Activated CD4-positive, alpha-beta T cell treated with anti-CD3 and anti-CD28 coated beads, Interleukin-2, Interleukin-6, amounts not matched to agents 100 ng/mL and 50 ng/mL, durations not matched to agents 16 hours and 8 hours (primary cell): ENCODE measurements at places on chromosomes 3 and 15.

DNA sequence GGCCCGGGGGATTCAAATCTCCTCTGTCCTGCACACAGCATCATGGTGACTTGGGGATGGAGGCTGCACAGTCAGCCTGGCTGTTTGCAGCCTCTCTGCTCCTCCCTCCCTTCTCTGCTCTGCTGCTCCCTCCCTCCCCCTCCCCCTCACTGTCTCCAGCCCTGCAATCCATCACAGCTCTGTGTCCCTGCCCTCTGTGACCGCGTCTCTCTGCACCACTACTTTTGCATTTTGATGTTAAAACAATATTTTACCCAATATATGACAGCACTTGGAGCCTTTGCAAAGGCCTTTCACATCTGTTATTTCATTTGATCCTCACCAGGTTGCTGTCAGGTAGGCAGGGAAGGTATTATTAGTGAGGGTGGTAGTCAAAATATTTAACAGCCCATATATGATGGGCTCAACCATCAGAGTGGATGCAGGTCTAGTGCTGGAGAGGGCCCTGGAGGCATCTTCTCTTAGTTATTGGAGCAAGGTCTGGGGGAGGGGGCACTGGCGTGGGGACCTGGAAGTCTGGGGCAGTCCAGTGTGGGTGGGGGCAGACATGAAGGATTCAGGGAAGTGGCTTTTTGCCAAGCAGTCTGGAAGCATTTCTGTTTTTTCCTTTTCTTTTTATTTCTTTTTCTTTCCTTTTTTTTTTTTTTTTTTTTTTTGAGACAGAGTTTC lies 16.3 kb upstream of the VPS8 start:
- no peak for DNase-seq

- peak; percentile 79 for DNase-seq
These were observed 96.6 kb downstream of the SEMA6D start for GRCh38 chr15:47813748-47814384.

GRCh38 chr15:93233710-93234109 lies 144.7 kb upstream of the RGMA start:
- no peak for DNase-seq

DNA sequence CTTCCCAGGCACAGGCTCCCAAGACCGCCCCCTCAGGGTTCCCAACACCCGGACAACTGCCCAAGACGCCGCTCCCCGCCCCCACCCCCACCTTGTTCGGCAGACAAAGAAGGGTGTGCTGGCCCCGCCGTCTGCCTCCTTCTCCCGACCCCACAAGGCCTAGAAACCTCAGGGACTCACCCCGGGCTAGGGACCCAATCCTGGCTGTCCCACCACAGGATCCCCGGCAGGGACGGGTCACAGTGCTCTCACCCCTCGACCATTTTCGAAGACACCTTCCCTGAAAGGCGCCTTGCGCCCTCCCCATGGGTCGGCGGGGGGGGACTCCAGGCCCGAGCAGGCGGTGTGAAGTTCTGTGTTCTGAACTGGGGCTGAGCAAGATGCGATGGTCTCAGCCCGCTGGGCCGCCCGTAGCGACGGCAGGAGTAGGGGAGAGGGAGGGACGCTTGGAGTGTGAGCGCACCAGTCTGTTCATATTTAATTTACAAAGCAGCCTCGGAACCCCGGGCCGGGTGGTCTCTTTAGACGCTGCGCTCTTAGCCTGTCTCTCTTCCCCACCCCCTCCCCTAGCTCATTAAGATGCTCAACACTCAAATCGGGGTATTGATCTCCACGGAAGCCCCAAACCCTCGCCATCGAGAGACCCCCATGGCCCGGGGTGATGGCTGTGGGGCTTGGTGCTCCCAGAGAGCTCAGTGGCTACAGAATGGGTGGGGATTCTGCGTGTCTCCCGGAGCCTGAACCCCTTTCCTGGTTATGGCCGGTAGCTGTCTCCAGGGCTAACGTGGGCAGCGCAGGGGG lies 1.4 kb upstream of the ISLR2 start:
- DNase-seq = no peak

DNA sequence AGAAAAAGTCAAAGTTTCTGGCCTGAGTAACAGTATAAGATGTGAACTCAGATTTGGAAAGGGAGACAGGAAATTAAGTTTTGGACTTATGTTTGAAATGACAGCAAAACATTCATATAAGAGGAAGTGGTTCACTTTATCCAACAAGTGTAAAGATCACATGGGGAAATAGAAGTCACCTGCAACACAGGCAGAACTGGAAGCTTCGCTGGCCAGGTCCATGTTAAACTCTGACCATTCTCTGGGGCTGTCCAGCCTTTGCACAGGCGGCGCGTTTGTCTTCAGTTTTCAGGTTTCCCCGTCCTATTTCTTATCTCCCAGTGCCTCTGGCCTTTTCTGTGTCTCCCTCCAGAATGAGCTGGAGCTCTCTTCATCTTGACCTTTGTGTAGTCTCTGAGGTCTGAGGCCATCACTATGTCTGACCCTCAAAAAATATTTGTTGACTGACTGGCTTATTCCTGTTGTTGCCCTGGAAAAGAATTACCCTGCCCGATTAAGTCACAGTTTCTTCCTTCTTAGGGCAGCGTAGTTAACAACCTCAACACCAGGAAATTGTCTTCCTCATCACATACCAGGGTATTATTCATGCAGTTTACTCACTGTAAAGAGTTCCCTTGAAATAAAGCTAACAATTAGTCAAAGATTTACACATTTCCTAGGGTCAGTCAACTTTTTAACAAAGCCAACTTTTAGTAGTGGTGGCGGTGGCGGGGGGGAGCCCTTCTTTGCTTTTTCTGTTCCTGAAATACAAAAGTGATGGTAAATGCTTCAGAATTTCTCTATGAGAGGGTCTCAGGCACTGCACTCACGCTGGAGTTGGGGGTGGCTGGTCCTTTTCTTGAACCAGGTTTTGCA lies 959 bp upstream of the RASA2 start:
- peak; percentile 26 for DNase-seq

- no peak for DNase-seq
These were observed 49.7 kb upstream of the SKIL start for GRCh38 chr3:170307671-170308405.

GRCh38 chr3:188861842-188862744 lies 309.7 kb upstream of the TPRG1 start:
- no peak for DNase-seq

DNA sequence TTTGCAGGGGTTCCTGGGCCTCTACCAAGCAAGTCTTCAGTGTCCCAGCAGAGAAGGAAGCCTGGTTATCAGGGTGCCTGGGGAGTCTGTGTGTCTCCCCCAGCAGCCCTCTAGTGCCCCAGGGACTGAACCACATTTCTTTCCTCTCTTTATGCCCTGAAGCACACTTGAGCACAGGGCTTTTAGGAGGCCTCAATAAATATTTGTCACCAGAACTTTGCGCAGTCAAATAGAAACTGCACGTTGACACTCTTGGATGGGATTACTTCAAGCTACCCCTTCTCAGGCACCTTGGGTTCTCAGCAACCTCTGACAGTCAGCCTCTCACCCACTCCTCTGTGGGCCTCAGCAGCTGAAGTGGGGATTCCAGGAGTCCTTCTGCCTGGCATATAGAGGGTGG lies 226.6 kb upstream of the HES1 start:
- peak; percentile 51 for DNase-seq

GRCh38 chr3:132660811-132661070 lies 612 bp downstream of the UBA5 start:
- no peak for DNase-seq

DNA sequence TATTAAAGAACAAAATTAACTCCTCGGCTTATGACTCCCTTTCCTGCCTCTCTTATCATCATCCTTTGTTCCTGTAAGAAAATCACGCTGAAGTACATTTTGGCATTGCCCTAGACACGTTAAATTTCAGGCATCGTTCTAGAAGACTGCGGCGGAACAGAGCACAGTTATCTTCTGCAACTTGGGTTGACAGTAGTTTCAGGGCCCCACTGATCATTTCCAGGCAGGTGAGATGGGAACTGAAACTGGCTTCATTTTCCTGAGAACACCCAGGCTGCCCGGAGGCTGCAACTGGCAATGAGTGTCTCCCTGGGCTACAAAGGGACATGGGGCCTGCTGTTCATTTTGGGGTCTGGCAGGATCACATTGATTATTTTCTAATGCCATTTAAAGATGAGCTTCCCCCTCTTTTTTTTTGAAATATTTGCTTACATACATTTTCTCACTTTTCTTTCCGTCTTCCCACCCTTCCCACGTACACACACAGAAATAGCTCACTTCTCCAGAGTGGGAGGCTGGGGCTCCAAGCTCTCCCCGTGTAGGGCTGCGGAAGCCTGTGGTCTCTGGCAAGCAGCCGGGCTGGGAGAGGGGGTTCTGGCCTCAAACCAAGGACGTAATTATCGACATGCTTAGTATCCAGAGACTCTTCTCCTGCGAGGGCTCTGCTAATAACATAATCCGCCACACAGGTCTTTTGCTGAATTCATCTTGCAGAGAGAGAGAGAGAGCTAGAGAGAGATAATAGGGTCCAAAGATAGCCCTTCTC lies 267.4 kb downstream of the ABHD5 start:
- no peak for DNase-seq

DNA sequence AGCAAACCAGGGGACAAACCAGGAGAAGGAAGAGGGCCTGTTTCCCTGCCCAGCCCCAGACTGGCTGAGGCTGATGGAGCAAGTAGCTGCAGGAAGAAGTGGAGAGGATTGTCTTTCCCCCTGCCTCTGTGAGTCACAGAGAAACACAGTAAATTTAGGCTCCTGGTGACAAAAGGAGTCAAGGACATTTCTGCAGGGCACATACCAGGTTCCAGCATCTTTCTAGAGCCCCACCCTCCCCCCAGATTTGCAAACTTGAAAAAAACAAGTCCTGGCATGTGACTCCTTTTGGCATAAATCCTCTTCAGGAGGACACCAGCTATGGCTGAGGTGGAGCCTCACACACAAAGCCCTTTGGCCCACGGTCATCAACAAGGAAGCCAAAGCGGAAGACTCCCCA lies 17.8 kb downstream of the PLD1 start:
- no peak for DNase-seq

DNA sequence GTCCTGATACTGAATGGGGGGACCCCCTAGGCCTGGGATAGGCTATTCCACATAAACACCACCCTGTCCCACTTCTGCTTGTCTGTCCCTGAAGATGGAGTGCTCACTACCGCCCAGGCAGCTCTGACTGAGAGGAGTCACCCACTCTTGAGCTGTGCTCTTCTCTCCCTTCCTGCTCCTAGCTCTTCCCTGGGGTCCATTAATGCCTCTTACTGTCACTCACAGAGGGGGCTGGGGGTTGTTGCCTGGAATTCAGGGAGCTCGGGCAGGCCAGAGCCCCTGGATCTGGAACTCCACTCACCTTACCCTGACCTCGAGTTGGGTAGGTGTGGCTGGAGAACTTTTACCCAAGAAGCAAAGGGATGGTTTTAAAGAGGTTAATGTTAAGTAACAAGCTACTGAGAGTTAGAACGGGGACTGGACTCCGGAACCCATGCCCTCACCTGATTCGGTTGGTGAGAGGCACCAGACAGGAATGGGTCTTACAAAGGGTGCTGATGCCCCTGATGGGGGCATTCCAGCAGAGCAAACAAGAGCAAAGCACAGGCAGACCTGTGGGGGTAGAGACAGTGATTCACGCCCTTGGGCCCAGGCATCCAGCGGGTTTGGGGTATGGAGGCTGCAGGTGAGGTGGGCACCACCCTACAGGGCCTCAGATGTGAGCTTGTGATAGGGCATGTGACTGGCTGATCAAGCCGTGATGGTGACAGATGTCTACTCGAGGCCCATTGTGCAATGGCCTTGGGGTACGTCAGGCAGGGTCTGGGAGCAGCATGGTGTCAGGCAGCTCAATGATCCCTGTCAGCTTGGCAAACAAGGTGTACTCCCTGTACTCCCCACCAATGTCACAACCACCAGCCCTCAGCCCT lies 5.4 kb downstream of the NBEAL2 start:
- DNase-seq = no peak

GRCh38 chr3:53570081-53570480 lies 75.7 kb downstream of the CACNA1D start:
- no peak for DNase-seq

GRCh38 chr15:52557274-52557641 lies 11.6 kb downstream of the ARPP19 start:
- no peak for DNase-seq

GRCh38 chr3:12268049-12268735 lies 20.7 kb upstream of the PPARG start:
- DNase-seq = no peak

GRCh38 chr3:152277198-152277597 lies 8.5 kb downstream of the MBNL1 start:
- no peak for DNase-seq

DNA sequence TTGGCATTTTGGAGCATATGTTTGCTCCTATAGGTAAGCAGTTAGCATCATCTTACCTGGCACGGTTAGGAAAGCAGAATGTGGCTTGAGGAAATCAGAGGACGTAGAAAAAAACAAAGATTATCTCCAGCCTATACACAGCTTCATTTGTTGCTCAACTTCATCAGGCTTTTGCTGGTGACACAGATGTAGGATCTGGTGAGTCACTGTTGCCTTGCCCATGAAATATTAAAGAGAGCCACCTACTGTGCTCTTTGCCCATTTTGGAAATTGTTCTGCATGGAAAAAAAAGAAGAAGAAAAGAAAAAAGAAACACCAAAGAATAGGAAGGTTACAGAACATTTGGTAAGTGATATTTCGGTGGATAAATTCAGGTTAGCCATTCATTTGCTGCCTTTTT lies 3.8 kb downstream of the IL1RAP start:
- no peak for DNase-seq

- no peak for DNase-seq
These were observed 50.9 kb upstream of the HACD2 start for GRCh38 chr3:123635717-123636116.

DNA sequence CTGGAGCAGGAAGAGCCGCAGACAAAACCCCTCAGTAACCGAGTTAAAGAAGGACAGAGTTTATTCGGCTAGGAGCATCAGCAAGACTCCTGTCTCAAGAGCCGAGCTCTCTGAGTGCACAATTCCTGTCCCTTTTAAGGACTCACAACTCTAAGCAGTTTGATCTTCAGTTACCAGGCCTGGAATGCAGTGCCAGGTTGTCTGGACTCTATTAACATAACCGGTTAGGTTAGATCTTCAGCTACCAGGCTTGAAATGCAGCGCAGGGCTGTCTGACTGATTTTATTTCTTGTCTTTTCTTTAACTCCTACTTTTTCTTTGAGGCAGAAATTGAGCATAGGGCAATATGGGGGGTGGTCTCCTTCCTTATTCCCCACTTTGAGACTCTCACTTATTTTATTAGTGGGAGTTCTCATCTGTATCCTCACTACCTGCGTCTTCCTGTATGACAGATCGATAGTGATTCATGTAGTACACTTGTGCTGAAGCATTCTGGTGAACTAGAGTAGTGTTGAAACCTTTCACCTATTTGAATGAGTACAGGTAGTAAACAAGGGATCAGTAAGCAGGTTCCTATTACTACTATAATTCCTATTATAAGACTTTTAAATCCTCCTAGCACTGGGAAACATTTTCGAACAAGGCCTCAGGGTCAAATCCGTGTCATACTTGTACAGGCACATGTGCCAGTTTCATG lies 325.0 kb downstream of the CGGBP1 start:
- DNase-seq = no peak

DNA sequence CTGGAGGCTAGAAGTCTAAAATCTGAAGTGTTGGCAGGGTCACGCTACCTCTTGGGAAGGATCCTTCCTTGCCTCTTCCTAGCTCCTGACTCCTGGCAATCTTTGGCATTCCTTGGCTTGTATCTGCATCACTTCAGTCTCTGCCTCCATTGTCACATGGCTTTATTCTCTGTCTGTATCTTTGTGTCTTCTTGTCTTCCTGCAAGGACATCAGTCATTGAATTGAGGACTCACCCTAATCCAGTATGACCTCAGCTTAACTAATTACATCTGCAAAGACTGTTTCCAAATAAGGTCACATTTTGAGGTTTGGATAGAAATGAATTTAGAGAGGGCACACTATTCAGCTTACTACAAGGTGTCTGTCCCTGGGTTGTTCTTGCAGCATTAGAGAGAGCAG lies 31.1 kb upstream of the UTS2B start:
- DNase-seq = no peak
